ENCODE measurements at places on chromosomes 1 and 21.

- no peak for DNase-seq
These were observed 1.0 kb downstream of the KCNK1 start for GRCh38 chr1:233614743-233615521.

- no peak for DNase-seq
These were observed 4.4 kb upstream of the RHEX start for GRCh38 chr1:206048582-206048981.

DNA sequence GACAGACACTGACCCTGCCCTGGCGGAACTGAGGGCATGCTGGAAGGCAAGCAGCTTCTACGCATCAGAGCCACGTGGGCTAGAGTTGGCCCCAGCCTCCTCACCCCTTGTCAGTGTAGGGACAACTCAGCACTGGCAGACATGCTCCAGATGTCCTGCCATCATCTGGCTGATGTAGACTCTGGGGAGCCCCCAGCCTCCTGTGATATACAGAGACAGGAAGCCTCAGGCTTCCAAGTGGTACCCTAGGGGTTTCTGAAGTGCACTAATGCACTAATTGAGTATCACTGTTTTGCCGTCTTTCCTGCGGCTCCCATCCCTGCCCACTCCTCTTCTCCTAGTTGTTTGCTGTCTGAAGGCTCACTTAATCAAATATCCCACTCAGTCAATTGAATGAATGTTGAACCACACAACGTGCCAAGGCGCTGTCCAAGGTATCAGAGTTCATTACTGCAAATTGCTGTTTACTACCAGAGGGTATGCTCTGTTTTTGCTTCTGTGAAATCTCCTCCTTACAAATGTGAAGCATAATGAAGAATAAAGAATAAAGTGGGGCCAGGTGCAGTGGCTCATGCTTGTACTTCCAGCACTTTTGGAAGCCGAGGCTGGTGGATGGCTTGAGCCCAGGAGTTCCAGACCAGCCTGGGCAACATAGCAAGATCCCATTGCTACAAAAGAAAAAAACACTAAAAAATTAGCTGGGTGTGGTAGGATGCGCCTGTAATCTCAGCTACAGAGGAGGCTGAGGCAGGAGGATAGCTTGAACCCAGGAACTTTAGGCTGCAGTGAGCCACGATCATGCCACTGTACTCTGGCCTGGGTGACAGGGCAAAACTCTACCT is 76.4 kb upstream of the ZBTB18 start:
- DNase-seq, result no peak

- no peak for DNase-seq
These were observed 126.3 kb upstream of the TMPRSS2 start for GRCh38 chr21:41634211-41634694.

DNA sequence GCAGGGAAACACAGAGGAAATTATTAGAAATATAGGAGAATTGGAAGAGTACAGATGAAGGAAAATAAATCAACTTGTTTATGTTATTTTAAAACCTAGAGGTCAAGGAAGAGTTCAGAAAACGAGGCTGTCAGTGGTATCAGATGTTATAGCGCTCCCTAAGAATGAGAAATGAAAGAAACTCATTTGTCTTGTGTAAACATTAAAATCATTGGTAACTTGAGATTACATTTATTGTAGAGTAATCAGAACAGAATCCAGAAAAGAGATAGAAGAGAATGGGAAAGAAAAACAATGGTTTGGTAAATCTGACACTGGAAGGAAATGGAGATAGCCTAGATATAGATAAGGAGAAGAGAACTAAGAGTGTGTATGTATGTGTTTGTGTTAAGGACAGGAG is 106.4 kb downstream of the ATF6 start:
- no peak for DNase-seq
